Naive thymus-derived CD4-positive, alpha-beta T cell (primary cell): ENCODE measurements at places on chromosomes 6 and 20. TPM values are rescaled to one million over a fixed set of nuclear protein-coding genes. Genes with fewer than 3 reads are reported as not detected.
A peak's percentile ranks its signal among the peaks of the same experiment; 100 is the strongest.

The PRSS16 gene
- total RNA-seq: not detected

The LRRC73 gene
- total RNA-seq: 0.46 TPM

The KCNB1 gene
- total RNA-seq: 0.15 and 0.58 TPM in 2 replicates

The PBX2 gene
- 218 TPM for total RNA-seq

DNA sequence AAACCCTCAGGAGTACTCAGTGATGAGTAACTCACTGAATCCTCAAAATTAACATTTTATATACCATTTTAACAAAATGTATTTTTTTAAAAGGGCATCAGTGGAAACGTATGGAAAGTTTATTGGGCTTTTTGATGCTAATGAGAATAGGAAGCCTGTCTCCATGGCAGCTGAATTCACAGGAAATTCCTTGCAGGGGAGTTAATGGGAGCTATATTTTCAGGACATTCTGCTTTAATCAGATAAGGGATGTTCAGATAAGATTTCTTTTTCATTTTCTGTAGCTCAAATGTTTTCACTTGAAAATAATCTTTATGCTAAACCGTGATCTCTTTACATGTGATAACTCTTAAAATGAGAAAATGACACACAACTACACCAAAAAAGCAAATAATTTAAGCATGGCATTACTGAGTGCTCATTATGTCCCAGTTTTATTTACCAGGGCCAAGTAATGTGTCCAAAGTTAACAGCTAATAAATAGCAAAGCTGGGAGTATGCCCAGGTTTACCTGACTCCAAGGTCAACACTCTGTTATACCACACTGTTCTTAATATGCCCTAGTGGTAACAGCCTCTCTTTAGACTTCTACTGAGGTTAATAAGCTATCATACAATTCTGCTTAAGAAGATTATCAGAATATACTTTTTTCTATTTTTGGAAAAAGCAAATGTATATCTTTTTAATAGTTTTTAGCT is 348.1 kb downstream of the GRIK2 start:
- H3K4me3 ChIP-seq: no peak overlapping the region
- H3K4me1 ChIP-seq: no peaks in the 10 kb centered on the region
- no peak for DNase-seq
- H3K27me3 ChIP-seq: no peaks in the 10 kb centered on the region
- H3K27ac ChIP-seq: no peak overlapping the region

- no peaks in the 10 kb centered on the region for H3K4me1 ChIP-seq
- no peak overlapping the region for H3K27ac ChIP-seq
- H3K4me3 ChIP-seq: no peak overlapping the region
- DNase-seq: no peak
- no peaks in the 10 kb centered on the region for H3K27me3 ChIP-seq
Measured at GRCh38 chr20:23122796-23123655, 36.9 kb upstream of the CD93 start.

DNA sequence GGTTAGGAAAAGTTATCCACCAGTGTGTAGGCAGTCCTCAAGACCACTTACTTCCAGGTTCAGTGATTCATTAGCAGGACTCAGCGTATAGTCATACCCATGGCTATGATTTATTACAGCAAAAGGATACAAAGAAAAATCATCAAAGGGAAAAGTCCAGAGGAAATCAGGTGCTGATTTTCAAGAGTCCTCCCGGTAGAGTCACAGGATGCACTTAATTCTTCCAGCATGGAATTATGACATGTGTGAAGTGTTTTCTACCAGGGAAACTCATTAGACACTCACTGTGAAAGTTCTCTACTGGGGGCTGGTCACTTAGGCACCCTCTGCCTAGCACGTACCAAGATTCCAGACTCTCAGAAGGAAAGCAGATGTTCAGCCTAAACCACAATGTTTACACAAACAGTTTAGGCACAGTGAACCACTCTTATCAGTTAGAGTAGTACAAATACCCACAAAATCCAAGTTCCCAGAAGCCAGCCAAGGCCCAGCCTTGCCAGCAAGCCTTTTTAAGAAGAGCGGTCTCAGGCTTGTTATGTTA is 10.2 kb downstream of the WFDC3 start:
- no peaks in the 10 kb centered on the region for H3K36me3 ChIP-seq
- no peaks in the 10 kb centered on the region for H3K4me1 ChIP-seq
- DNase-seq: no peak
- no peaks in the 10 kb centered on the region for H3K27me3 ChIP-seq
- H3K27ac ChIP-seq: no peak overlapping the region

- no peak overlapping the region for H3K27ac ChIP-seq
- H3K4me1 ChIP-seq: no peaks in the 10 kb centered on the region
- H3K36me3 ChIP-seq: peaks cover 7% of the 10 kb centered on the region
- H3K4me3 ChIP-seq: no peak overlapping the region
- no peak for DNase-seq
- no peaks in the 10 kb centered on the region for H3K27me3 ChIP-seq
Measured at GRCh38 chr20:62009869-62010445, 55.7 kb downstream of the TAF4 start.

- no peaks in the 10 kb centered on the region for H3K36me3 ChIP-seq
- no peak overlapping the region for H3K4me3 ChIP-seq
Measured at GRCh38 chr6:8628063-8628462, 192.7 kb upstream of the SLC35B3 start.

GRCh38 chr6:87366072-87366827 is 21.6 kb downstream of the C6orf163 start:
- H3K27ac ChIP-seq: no peak overlapping the region
- no peaks in the 10 kb centered on the region for H3K4me1 ChIP-seq
- no peaks in the 10 kb centered on the region for H3K27me3 ChIP-seq
- no peaks in the 10 kb centered on the region for H3K36me3 ChIP-seq
- no peak for DNase-seq

DNA sequence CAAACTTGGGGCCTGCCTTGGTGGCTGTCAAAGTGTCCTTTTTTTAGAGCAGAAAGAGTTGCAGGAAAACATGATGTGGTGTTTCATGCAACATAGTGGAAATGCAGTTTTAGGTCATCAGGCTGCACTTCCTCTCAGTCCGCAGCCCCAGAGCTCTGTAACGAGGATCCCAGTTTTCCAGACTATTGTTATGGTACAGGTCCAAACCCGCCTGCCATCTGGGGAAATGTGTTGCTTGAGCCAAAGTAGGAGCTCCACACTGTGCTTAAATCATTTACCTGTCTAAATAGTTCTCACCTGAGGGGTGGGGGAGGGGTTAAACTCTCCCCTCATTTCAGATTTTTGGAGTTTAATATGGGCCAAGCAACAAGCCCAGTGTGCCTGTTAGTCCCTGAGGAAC is 59.8 kb downstream of the GOPC start:
- H3K4me1 ChIP-seq: no peaks in the 10 kb centered on the region
- no peaks in the 10 kb centered on the region for H3K36me3 ChIP-seq
- H3K4me3 ChIP-seq: no peak overlapping the region
- H3K27ac ChIP-seq: no peak overlapping the region
- DNase-seq: no peak

DNA sequence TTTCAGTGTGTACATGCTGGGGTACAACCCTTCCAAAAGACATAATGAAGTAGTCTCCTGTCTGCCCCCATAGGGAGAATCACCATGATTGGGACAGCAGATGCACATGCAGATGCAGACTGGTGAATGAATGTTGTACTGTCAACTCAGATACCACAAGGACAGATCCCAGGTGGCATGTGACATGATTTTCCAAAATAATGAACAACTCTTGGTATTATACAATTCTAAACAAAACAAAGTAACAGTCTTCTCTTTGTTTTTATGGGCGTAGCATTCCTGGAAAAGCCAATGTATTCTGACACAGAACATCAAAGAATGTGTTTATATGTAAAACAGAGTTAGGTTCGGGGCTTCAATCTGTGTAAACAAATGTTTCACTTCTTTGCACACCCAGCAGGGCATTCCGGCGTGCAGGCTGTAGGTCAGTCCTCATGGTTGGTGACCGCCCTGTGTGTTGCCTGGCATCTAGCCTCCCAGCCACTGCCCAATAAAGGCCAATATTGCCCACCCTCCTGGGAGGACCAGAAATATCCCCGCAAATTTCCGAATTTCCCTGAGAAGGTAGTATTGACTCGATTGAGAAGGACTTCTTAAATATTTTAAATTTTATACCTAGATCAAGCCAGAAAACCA is 127.7 kb downstream of the KLHL32 start:
- H3K27ac ChIP-seq: no peak overlapping the region
- H3K4me1 ChIP-seq: no peaks in the 10 kb centered on the region
- no peak overlapping the region for H3K4me3 ChIP-seq
- H3K36me3 ChIP-seq: no peaks in the 10 kb centered on the region
- H3K27me3 ChIP-seq: no peaks in the 10 kb centered on the region

DNA sequence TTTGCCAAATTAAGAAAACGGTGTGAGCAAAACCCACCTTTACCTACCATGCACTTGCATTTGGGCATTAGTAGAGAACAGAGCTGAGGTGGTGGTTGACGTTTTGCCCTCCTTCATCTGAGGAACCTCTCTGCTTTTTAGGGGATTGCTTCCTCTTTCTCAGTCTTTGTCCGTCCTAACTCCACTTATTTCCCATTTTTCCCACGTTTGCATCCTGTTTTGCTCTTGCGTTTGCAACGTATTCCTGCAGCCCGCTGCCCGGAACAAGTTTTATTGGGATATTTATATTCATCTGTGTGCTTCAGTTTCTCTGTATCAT is 374 bp upstream of the SERINC1 start:
- H3K4me3 ChIP-seq: peak overlapping the region; percentile 87
- peaks cover 28% of the 10 kb centered on the region for H3K4me1 ChIP-seq
- no peaks in the 10 kb centered on the region for H3K27me3 ChIP-seq
- peaks cover 6% of the 10 kb centered on the region for H3K36me3 ChIP-seq
- DNase-seq: no peak
